ENCODE measurements at places on chromosomes 6 and 20.

- no peak for DNase-seq
Observed at GRCh38 chr6:129195643-129196042, 312.7 kb downstream of the LAMA2 start.

- peak; percentile 26 for DNase-seq
Observed at GRCh38 chr6:106692112-106692818, 62.9 kb downstream of the QRSL1 start.

DNA sequence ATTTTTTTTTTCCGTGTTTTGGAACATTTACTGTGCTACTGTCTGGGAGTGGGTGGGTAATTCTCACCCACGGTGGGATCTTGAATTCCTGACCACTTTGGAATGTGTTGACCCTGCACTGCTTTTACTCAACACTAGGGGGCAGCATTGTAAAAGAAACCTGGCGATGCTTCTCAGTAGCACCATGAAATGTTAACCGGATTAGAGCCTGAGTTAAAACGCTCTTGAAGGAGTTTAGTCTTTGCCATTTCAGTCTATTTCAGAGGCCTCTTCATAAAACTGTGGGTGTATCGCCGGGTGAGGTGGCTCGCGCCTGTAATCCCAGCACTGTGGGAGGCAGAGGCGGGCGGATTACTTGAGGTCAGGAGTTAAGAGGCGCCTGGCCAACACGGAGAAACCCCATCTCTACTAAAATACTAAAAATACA, 114.4 kb upstream of the PRND start:
- DNase-seq = peak; percentile 21

DNA sequence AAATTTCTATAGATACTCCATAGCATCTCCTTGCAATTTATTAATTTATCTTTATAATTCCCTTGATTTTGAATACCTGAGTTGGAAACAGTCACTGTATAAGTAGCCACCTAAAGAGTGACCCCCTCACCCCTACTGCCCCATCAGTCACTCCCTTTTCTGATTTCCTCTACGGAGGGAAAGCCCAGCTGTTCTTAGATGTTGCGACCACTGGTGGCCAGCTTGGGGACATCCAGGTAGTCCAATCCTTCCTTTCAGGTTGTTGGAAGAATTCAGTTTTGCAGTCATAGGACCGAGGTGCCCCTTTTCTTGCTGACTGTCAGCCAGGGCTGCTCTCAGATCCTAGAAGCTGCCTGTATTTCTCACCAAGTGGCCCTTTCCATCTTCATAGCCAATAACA, 87.8 kb downstream of the BMP6 start:
- no peak for DNase-seq

DNA sequence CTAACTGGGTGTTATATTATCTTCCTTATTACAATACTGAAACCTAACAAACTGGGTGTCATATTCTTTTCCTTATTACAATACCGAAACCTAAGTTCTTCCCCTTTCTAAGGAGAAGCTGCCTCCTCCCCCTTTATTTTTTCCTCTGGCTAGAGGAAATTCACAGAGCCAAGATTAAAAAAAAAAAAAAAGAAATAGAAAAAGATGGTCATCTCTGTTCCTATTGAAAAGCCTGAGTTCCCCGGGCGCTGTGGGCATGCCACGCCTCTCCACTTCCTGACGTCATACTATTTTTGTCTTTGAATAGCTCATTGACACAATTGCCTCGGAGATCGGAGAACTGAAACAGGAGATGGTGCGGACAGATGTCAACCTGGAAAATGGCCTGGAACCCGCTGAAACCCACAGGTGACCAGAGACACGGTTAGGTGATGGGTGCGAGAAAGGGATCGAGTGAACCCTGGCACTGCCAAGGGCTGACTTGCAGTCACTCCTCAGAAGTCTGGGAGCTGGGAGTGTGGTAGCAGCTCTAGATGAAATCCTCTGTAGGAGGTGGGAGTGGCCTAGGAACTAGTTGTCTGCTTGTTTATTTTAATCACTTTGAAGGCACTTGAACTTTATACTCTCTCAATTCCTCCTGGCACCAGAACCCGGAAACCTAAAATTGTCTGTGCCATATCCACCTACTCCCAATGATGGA, 82.2 kb upstream of the NAA20 start:
- DNase-seq = no peak

DNA sequence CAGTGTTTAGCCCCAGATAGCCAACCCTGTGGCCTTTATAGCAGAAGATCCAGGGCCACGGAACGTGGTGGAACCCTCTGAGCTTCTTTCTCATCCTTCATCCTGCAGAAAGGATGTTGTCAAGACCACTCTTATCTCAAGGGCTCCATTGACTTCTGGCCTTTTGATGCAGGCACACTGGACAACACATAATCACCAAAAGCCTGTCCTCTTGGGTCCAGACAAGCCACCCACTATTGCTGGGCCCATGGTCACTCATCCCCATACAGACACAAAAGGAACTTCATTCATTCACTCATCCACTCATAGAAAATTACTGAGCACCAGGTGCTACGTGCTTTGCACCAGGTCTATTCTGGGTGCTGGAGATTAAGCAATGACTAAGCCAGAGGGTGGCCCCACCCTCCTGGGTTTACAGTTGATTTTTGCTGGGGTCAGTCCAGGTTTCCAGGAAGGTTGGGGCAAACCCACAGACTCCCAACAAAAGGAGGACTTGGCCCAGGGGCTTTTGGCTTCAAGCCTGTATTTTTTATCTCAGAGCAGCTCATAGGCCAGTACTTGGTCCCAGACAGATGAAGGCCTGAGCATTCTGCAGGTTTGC, 2.4 kb downstream of the CST8 start:
- DNase-seq = no peak

- DNase-seq = no peak
Observed at GRCh38 chr6:8628063-8628462, 192.7 kb upstream of the SLC35B3 start.

Data from AG04449 (cell line).